Globus pallidus (tissue), 1 donor: ENCODE measurements at places on chromosomes 16 and 17.

DNA sequence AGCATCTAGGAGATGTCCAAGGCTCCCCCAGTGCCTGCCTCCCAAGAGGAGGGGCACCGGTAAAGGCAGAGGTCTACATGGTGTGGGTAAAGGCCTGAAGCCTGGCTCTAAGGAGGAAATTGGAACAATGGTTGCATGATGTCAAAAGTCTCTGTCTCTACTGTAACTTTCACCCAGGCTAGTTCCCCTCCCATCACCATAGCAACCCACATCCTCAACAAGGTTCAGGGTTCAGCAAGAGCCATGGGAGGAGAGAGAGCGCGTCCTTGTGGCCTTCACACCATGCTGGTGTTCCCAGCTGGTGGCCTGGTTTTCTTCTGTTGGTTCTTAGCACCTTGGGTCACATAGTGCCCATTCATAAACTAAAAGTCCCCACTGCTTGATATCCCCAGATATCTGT lies 196.7 kb upstream of the CDH5 start:
- DNase-seq: no peak

DNA sequence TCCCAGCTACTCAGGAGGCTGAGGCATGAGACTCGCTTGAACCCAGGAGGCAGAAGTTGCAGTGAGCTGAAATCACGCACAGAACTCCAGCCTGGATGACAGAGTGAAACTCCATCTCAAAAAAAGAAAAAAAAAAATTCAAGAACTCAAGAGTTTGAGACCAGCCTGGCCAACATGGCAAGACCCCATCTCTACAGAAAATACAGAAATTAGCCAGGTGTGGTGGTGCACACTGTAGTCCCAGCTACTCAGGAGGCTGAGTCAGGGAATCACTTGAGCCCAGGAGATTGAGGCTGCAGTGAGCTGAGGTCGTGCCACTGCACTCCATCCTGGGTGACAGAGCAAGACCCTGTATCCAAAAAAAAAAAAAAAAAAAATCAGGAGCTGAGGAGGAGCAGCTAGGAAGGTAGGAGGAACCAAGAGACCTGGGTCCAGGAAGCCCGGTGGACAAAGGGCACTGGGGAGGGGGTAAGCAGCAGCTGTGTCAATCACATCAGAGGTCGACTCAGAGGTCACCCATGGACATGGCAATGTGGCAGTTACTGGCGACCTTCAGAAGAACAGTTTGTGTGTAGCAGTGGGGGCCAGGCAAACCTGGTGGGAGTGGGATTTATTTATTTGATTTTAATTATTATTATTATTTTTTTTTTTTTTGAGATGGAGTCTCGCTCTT lies 11.1 kb upstream of the PRM1 start:
- DNase-seq: no peak

GRCh38 chr16:1101133-1101532 lies 5.1 kb upstream of the C1QTNF8 start:
- DNase-seq: no peak

DNA sequence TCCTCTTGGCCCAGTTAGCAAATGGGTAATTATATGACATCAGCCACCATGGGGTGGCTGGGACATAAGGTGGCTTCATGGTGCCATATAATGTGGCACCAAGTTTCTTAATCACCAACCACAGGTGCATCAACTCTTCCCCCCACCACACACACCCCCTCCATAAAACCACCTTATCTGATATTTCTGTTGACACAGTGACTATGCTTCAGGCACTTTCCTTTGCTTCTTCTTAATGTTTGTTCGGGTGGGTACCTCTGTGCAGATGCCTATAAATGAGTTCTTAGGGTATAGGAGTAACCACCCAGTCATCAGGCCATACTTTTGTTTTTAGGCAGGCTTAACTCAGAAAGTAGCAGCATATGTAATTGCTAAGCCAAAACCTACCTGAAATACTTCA lies 29.5 kb downstream of the RNF43 start:
- DNase-seq: no peak

DNA sequence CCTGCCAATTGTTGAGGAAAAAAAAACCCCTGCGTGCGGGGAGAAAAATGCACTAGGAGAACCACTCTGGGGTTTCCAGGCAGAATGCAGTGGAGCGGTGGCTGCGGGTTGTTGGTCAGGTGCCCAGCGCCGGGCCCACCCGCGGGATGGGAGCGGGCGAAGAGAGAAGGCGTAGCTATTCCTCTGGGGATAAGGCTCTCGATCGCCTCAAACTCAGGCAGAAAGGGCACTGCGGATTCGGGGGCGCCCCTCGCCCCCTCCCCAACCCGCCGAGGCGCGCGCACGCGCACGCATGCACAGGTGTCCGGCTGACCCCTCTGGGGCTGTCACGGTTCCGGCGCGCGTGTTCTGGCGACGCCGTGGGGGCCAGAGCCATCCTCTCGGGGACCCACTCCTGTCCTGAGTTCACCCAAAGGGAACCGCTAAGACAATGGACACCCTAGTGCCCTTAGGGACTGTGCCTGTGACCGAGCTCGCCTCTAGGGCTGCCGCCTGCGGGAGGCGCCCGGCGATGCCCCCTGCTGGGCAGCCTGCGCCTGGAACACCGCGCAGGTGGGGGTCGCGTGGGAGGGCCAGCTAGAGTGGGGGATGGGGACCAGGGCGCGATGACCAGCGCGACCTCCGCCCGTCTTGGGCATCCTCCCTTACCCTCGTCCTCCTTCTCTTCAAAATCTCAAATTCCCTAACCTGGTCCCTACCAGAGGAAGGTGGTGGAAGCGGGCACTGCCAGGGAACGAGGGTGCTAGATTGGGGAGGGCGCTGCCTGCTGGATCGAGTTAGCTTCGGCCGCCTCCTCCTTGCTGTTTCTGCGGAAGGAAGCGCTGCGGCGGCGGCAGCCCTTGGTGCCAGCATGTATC lies 14.4 kb upstream of the CBX8 start:
- peak; percentile 62 for DNase-seq

DNA sequence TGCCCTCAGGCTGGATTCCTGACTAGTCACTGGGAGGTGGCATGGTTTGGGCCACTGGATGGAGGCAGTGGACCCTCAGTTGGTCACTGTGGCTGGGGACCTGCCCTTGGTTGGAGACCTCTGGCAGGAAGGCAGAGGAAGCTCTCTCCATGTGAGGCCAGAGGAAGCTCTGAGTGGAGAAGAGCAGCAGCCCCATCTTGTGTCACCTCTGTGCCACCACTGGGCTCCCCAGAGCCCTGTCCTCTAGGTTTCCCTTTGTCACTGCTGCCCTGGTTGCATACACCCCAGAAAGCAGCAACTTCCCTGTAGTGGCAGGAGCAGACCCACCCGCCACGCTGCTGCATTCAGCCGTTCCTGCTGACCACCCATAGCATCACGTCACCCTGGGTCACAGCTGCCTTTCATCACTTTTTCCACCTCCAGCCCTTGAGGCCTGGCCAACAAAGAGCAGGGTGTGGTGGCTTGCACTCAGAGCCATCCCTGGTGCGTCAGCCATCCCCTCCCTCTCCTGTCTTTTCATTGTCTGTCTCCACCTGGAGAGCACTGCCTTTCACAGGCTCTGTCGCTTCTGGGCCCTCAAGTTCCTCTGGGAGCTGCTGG lies 11.9 kb downstream of the CTRL start:
- DNase-seq: no peak

GRCh38 chr17:6346156-6346786 lies 88.7 kb downstream of the AIPL1 start:
- DNase-seq: no peak

DNA sequence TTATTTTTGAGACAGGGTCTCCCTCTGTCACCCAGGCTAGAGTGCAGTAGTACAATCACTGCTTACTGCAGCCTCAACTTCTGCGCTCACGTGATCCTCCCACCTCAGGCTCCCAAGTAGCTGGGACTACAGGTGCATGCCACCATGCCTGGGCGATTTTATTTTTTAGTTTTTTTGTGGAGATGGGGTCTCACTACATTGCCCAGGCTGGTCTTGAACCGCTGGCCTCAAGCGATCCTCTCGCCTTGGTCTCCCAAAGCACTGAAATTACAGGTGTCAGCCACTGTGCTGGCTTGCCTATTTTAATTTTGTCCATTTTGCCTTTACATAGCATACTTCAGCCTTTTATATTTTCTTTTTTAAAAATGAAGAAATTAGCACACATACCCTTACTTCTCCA lies 51.2 kb downstream of the TTC19 start:
- no peak for DNase-seq

GRCh38 chr17:7132511-7133094 lies 18.0 kb upstream of the ASGR2 start:
- no peak for DNase-seq

GRCh38 chr17:13931111-13931526 lies 138.2 kb upstream of the COX10 start:
- peak; percentile 70 for DNase-seq
